ENCODE measurements at places on chromosomes 5 and 9.

- DNase-seq, result no peak
Measured at GRCh38 chr5:156456857-156457256, 129.9 kb downstream of the SGCD start.

GRCh38 chr5:6710551-6711318, 2.5 kb upstream of the TENT4A start:
- DNase-seq, result no peak

- peak; percentile 31 for DNase-seq
Measured at GRCh38 chr5:60668686-60669304, 31.2 kb downstream of the DEPDC1B start.

DNA sequence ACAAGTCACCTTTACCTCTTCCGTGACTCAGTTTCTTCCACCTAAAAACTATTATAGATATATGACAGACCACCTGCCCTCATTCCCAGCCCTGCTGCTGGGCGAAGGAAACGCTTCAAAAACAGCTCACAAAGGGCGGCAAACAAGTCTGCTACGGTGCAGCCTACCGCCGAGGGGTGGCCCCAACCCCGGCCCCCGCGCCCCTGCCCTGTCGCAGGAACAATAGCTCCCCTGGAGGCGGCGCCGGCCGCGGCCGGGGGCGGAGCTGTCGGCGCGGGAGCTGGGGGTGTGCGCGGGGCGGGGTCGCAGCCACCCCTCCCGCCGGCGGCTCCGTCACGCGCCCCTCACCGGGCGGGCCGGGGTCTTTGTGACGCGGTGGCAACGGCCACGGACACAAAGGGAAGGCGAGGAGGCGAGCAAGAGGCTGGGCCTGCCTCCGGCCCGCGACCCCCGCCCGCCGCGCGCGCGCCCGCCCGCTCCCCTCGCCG, at the start of gene TMEFF1:
TSS of gene TMEFF1 (plus strand) at position 362 of the 488 bp plus-strand sequence. CDS start 396 bp downstream, outside the sequence.
- DNase-seq, result peak; percentile 72

DNA sequence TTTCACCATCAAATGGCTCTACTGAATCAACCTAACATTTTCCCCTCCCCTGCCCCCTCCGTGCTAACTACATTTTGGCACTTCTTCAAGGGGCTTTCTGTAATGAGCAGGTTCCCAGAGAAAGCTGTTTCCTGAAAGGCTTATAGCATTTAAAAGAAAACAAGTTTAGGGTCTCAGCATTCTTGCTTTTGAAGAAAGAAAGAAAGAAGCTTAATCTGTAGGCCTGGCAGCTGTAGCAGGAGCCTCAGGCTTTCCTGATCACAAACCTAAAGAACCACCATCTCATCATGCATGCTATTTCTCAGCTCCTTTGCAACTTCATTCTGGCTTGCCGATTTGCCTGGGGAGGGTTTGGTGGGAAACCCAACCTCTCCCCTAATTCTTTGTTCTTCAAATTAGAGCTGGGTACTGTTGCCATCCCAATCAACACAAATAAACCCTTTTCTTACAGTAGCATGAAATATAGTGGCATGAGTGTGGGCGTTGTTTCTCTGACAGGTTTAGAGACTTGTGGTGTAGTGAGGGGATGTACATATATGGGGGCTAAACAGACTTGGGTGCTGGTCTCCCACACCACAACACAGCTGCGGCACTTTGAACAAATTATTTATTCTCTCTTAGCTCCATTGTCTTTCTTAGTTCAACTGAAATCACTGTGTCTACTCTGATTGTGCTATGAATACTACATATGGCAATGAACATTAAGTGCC, 160.5 kb upstream of the TNC start:
- DNase-seq, result no peak

- DNase-seq, result no peak
Measured at GRCh38 chr5:151628112-151628823, 37.1 kb upstream of the FAT2 start.

GRCh38 chr5:118249386-118249785, 739.0 kb downstream of the DTWD2 start:
- no peak for DNase-seq
